Aortic smooth muscle cell (primary cell): ENCODE measurements at places on chromosomes 7 and 10. TPM values are rescaled to one million over a fixed set of nuclear protein-coding genes. Genes with fewer than 3 reads are reported as not detected.

GPRIN2 gene
- total RNA-seq = not detected in 2 replicates

SPDYE6 gene
- total RNA-seq = 0.06 TPM in 1 of 2 replicates, not detected in the other

LIPN gene
- not detected in 2 replicates for total RNA-seq

VCL gene
- 198 and 246 TPM in 2 replicates for total RNA-seq

PTF1A gene
- total RNA-seq = not detected in 2 replicates

TWIST1 gene
- total RNA-seq = 31.2 and 34.0 TPM in 2 replicates

SNCG gene
- total RNA-seq = 74.4 and 98.7 TPM in 2 replicates

LUC7L2 gene
- 39.5 and 50.3 TPM in 2 replicates for total RNA-seq

AMPH gene
- total RNA-seq = 0.19 and 0.26 TPM in 2 replicates

DDC gene
- not detected in 2 replicates for total RNA-seq

GPR37 gene
- 2.4 and 4.8 TPM in 2 replicates for total RNA-seq

FGFR2 gene
- 0.06 TPM in 1 of 2 replicates, not detected in the other for total RNA-seq

CPA4 gene
- 0.92 and 1.6 TPM in 2 replicates for total RNA-seq

SLC13A1 gene
- total RNA-seq = not detected in 2 replicates

TRPV6 gene
- total RNA-seq = under 0.01 and 0.13 TPM in 2 replicates

CCL24 gene
- not detected in 2 replicates for total RNA-seq

GTF2IRD1 gene
- 3.8 and 4.4 TPM in 2 replicates for total RNA-seq

SLC26A3 gene
- total RNA-seq = not detected in 2 replicates

PRRT4 gene
- total RNA-seq = under 0.01 and 0.06 TPM in 2 replicates

TMEM270 gene
- not detected in 2 replicates for total RNA-seq

IKZF1 gene
- not detected in 2 replicates for total RNA-seq

NKX6-2 gene
- 0.12 TPM in 1 of 2 replicates, not detected in the other for total RNA-seq

ZFAND2A gene
- 13.2 and 13.3 TPM in 2 replicates for total RNA-seq

CLEC5A gene
- total RNA-seq = not detected in 2 replicates

BLNK gene
- total RNA-seq = not detected in 2 replicates

NANOS1 gene
- total RNA-seq = 1.1 and 1.2 TPM in 2 replicates

AS3MT gene
- total RNA-seq = 8.2 and 9.8 TPM in 2 replicates

RPP38 gene
- total RNA-seq = 8.7 and 12.2 TPM in 2 replicates

EIF3A gene
- 135 and 140 TPM in 2 replicates for total RNA-seq

WNT8B gene
- total RNA-seq = not detected in 2 replicates

SPDYE1 gene
- not detected in 2 replicates for total RNA-seq

CTAGE15 gene
- total RNA-seq = 0.06 and 0.13 TPM in 2 replicates

CDHR1 gene
- total RNA-seq = not detected in 2 replicates

NACAD gene
- total RNA-seq = 0.53 and 0.75 TPM in 2 replicates

ITPRID1 gene
- not detected in 2 replicates for total RNA-seq

CPEB3 gene
- total RNA-seq = 0.79 and 1.2 TPM in 2 replicates

PRPF18 gene
- total RNA-seq = 36.2 and 41.0 TPM in 2 replicates

TACC2 gene
- 9.6 and 14.1 TPM in 2 replicates for total RNA-seq

MLXIPL gene
- under 0.01 TPM in 1 of 2 replicates, not detected in the other for total RNA-seq

AOC1 gene
- not detected in 2 replicates for total RNA-seq

ANTXRL gene
- not detected in 2 replicates for total RNA-seq

ACTL6B gene
- total RNA-seq = not detected in 2 replicates

TRIM50 gene
- not detected in 2 replicates for total RNA-seq

CPA2 gene
- not detected in 2 replicates for total RNA-seq

KIN gene
- 4.9 and 6.7 TPM in 2 replicates for total RNA-seq

TNRC18 gene
- 40.4 and 52.2 TPM in 2 replicates for total RNA-seq

PON1 gene
- not detected in 2 replicates for total RNA-seq

HOXA3 gene
- 0.92 and 1.6 TPM in 2 replicates for total RNA-seq

RNF133 gene
- total RNA-seq = 0.13 and 0.37 TPM in 2 replicates
